NCI-H1105 (cell line): ENCODE measurements at places on chromosomes 7 and 10.

- no peak for DNase-seq
Measured at GRCh38 chr7:73560109-73560835, 2.8 kb upstream of the BCL7B start.

DNA sequence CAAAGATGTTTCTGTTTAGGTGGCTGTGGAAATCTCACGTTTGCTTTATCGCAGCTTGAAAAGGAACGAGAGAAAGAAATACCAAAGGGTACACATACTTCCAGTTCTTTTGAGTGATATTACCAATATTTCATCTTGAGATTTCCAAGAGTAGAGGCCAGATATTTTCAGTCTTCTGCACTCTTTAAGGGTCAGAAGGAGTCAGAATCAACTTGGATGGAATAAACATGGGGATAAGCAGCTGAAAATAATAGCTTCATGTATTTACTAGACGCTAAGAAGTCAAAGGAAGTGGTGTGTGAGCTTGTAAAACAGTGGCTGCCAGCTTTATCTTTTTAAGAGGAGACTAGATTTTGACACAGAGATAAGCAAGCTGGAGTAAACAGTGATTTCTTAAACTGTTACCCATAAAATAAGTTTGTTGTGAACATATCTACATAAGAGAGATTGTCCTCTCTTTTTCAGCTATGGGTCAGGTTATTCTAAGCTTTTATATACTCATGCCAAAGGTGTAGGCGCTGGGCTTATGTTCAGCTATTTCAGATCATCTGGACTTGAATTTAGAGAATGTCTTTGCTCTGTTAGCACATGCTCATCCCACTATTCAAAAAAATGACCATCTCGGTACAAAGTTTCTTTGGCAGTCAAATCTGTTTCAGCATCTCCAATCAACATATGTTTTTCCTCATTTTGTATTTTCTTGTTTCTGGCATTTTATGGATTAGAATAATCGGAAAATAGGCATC lies 170.8 kb upstream of the TCF7L2 start:
- no peak for DNase-seq

DNA sequence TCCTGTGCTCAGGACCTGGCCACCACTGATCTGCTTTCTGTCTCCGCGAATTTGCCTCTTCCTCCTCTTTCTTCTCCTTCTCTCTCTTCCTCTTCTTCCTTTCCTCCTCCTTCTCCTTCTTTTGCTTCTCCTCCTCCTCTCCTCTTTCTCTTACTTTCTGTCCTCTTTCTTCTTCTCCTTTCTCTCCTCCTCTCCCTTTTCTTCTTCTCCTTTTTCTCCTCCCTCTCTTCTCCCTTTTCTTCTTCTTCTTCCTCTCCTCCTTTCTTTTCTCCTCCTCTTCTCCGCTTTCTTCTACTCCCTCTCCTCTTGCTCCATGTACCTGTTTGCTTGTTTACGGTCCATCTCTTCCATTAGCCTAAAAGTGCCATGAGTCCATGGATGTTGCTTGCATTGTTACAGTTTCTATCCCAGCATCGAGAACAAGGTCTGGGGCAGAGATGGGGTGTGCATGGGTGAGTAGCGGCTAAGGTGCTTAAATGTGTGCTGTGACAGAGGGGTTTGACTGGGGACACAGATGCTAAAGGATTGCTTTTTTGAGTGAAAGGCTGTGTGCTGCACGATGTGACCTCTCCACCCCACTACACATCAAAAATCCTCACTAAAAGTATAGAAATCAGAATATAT lies 7.7 kb downstream of the SH2D4B start:
- no peak for DNase-seq

- no peak for DNase-seq
Measured at GRCh38 chr7:64687249-64687648, 21.3 kb downstream of the ZNF107 start.

- no peak for DNase-seq
Measured at GRCh38 chr10:6328699-6329423, 126.1 kb downstream of the PFKFB3 start.

DNA sequence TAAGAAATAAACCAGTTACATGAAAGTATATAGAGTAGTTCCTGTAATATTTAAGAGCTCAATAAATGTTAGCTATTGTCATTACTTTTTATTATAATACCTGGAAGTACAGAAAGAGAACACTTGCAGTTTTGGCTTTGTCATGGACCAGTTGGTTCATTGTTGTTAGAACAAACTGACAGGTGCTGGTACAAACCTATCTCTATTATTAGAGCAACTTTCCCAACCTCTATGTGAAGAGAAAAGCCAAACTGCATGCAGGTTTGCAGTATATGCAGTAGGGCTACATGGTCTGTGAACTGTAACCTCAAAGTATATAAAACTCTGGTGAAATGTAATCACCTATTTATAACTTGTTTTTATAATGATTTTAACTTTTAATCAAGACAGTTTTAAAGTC lies 20.4 kb downstream of the DNAJC9 start:
- no peak for DNase-seq

GRCh38 chr7:34723866-34724490 lies 66.0 kb downstream of the NPSR1 start:
- DNase-seq = no peak

DNA sequence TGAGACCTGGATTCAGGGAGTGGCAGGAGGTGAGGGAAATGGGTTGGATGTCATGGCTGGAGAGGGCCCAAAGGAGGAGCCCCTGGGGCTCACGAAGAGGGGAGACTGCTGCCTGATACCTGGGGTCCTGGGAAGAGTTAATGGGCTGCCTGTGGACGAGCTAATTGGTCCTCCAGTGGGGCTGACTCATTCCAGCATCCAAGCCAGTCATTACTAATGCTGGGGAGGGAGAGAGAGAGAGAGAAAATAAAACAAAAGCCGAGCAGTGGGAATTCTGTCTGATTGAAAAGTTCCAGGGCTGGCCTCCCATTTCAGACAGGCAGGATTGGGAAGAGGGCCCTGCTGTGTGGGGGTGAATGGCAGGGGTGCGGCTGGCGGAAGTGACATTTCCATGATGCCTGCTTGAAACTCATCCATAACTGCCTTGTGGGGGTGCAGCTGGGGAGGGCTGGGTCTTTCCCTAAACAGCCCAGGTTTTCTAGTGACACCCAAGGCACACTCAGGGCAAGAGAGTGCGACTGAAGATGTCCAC lies 297.8 kb downstream of the RPS24 start:
- no peak for DNase-seq

GRCh38 chr7:135601182-135601581 lies 43.5 kb downstream of the NUP205 start:
- no peak for DNase-seq
